HT-29 (cell line): ENCODE measurements at places on chromosomes 6 and 20.

DNA sequence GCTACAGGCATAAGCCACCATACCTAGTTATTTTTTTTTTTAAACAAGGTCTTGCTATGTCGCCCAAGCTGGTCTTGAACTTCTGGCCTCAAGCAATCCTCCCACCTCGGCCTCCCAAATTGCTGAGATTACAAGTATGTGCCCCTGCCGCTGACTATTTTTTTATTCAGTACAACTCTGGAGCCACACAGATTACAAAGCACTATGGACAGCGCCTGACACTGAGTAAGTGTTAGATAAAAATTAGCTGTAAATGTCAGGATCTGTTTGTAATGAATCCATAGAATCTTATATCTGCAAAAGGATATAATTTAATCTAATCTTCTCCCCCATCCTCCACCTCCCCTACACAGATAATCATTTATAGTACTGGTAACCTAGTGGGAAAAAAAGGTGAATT lies 15.3 kb upstream of the COL12A1 start:
- no peak for DNase-seq

- DNase-seq, result no peak
Measured at GRCh38 chr6:20644667-20645370, 110.6 kb downstream of the CDKAL1 start.

DNA sequence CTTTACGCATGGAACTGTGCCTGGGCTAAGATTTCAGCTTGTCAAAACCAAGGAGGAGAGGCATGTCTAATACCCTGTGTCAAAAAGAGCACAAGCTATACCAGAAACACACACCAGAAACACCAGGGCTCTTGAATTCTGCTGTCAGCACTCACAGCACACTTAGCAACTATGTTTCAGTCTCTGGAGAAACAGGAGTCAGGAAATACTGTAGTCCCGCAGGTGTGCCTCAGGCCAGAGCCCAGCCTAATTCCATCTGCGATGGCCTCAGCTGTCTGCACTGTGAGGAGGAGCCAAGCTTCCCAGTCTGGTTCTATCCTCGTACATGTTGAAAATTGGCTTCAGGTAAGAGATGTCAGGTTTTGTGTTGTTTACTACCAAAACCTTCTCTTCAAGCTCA lies 31.6 kb downstream of the MTRES1 start:
- DNase-seq, result no peak

GRCh38 chr6:159679091-159680077 lies 13.7 kb downstream of the SOD2 start:
- DNase-seq, result no peak

DNA sequence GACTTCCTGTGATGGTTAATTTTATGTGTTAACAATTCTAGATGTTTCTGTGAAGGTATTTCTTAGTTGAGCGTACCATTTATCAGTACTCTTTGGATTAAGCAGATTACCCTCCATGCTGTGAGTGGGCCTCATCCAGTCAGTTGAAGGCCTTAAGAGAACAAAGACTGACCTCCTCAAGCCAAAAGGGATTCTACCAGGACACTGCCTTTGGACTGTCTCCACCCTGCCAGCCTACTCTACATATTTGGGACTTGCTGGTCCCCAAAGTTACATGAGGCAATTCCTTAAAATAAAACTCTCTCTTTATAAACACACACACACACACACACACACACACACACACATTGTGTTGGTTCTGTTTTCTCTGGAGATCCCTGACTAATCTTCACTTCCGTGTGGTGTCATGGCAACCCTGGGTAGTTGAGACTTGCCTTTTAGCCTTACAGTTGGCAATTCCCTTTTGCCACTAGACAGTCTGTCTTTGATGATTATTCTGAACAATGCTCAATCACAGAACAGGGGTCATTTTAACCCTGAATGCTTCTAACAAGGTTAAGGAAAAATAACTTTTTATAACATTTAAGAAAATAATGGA lies 32.2 kb downstream of the MRAP2 start:
- peak; percentile 37 for DNase-seq

GRCh38 chr20:33971147-33971975 lies 22.4 kb upstream of the RALY start:
- no peak for DNase-seq

- DNase-seq, result peak; percentile 48
Measured at GRCh38 chr6:159633196-159633595, 59.8 kb downstream of the SOD2 start.

DNA sequence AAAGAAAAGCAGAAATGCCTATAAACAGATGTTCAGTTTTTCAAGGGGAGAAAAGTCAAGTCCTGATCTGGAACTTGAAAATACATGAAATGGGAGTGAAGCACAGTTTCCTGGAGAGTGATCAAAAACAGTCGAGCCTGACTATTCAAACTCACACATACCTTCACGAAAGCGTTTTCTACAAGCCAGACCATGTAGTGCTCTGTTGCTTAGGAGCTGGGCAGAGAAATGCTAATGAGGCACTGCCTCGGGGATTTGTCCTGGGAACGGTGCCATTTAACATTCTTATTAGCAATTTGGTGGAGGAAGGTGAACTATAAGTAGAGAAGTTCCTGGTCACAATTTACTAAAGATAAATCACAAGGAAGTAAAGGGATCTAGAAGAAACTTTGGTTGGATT lies 5.9 kb downstream of the NHSL1 start:
- DNase-seq, result peak; percentile 43

DNA sequence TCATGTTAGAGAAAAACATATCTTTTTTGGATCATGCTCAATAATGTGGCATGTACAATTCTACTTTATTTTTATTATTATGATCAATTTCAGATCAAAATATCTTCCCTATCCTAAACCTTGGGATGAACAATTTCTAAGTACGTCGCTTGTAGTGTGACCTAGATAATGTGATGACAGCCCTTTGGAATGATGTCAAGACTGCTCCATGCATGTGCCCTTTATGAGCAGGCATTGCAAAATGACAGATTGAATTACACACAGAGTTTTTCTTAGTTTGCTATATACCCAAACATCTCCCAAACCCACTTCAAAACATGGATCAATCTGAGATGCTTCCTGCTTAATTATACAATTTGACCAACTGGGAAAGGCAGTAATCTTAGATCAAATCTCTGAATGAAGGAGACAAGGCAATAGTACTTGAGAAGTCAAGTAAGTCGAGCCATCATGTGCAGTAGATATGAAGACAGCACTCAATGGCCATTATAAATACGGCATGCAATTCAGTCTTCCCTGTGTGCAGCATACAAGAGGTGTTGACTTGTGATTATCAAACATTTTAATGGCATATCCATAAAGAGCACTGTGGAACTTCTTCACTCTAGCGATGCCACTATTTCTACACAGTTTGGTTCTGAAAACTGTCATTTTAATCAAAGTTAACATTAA lies 294.8 kb downstream of the RNF144B start:
- no peak for DNase-seq

- no peak for DNase-seq
Measured at GRCh38 chr6:99629293-99629692, 22.7 kb downstream of the PRDM13 start.

- peak; percentile 26 for DNase-seq
Measured at GRCh38 chr6:111871207-111871606, 2.0 kb downstream of the FYN start.

DNA sequence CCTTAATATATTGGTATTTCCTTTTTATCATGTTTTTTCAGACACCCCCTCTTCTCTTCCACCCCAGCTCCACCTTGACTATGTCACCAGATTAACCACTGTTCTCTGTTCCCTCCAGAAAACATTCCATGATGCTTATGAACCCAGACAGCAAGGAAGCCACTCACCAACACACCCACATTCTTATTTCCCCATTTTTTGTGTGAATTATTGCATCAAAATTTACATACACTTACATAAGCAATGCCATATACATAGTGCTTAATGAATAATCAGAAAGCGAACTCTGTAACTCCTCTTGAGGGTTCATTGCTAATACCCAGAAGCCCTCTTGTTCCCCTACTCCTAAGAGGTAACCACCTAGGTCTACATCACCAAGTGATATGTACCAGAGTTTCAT lies 182.3 kb upstream of the CDYL start:
- DNase-seq, result no peak

DNA sequence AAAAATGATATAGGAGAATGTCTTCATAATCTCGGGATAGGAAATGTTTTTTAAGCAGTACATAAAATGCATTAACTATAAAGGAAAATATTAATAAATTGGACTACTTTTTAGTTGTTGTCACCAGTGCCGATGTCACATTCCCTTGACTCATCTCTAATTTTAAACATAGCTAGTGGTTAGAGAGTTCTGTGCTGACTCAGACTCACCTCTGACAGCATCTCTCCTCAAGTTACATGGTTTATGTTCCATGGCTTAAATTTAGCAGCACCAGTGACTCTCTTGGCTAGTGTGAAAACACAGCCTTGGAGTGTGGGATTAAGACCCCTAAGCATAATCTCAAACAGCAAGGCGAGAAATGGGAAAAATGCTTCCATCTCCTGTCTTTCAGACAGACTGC lies 311.8 kb upstream of the MMS22L start:
- DNase-seq, result no peak

GRCh38 chr6:33860706-33861474 lies 57.1 kb upstream of the MLN start:
- no peak for DNase-seq
